Stimulated activated CD8-positive, alpha-beta memory T cell treated with anti-CD3 and anti-CD28 coated beads, Interleukin-4, amount 100 ng/mL, for 4 hours (primary cell): ENCODE measurements at places on chromosomes 12 and 14.
A peak's percentile ranks its signal among the peaks of the same experiment; 100 is the strongest.

- no peak for DNase-seq
These were observed 7.6 kb downstream of the SLC38A2 start for GRCh38 chr12:46364777-46365580.

DNA sequence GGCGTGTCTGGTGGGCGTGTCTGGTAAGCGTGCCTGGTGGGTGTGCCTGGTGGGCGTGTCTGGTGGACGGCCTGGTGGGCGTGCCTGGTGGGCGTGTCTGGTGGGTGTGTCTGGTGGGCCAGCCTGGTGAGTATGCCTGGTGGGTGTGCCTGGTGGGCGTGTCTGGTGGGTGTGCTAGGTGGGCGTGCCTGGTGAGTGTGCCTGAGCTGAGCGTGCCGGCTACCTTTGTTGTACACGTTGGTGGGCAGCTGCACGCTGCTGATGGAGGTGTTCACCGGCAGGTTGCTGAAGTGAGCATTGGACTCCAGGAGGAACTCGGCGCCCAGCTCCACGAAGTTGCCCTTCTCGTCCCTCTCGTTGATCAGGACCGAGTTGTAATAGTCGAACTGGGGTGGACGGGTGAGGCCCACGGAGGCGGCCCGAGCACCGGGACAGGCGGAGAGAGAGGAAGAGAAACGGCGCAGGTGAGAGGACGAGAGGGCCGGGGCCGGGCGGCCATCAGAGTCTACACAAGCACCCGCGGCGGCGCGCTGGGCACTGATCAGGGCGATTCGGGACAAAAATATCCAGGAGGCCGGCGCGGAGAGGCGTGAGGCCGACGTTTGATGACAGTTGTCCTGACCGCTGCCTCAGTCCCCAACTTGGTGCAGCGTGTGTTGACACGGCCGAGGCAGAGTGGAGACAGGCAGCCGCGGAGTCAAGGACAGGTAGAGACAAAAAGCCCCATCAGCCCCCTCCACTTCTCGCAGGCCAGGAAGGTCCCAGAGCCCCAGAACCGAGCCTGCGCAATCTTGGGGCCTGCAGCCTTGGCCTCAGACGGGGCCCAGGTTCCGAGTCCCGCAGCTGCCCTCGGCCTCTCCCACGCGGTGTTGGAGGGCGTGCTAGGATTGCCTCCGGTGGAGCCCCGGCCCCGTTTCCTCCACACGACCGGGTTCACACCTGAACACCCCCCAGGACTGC, 10.5 kb downstream of the CACNA2D4 start:
- DNase-seq = no peak

GRCh38 chr12:67757651-67758050, 109.1 kb downstream of the DYRK2 start:
- DNase-seq = no peak

- DNase-seq = no peak
These were observed 909 bp upstream of the TAOK3 start for GRCh38 chr12:118373616-118374015.

DNA sequence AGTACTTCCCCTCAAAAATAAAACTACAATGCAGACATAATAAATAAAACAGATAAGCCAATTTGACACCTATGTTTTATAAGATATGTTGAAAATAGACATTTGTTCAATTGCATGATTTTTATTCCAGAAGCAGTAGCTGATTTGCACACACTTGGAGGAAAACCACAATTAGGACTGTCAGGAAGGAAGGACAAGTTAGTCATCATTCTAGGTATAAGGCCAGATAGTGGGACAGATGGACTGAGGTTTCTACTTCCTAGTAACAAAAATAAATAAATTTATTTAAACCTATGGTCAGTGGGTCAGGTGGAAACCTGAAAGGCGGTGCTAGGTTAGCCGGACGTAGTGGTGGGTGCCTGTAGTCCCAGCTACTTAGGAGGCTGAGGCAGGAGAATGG, 141.8 kb upstream of the RASSF8 start:
- DNase-seq = no peak

DNA sequence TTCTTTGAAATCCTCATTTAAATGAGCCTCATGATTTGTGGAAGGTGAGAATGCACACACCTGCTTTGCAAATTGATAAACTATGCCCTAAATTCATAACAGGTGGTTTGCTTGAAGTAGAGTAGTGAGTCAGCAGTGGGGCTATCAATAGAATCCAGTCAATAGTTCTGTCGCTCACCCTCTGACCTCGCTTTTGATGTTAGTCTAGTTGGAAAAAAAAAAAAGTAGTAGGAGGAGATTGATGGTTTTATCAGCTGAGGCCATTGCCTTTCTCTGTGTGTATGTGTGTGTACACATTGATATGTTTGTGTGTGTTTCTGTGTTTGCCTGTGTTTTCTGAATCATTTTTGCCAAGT, 267.3 kb downstream of the SNAPC1 start:
- no peak for DNase-seq

DNA sequence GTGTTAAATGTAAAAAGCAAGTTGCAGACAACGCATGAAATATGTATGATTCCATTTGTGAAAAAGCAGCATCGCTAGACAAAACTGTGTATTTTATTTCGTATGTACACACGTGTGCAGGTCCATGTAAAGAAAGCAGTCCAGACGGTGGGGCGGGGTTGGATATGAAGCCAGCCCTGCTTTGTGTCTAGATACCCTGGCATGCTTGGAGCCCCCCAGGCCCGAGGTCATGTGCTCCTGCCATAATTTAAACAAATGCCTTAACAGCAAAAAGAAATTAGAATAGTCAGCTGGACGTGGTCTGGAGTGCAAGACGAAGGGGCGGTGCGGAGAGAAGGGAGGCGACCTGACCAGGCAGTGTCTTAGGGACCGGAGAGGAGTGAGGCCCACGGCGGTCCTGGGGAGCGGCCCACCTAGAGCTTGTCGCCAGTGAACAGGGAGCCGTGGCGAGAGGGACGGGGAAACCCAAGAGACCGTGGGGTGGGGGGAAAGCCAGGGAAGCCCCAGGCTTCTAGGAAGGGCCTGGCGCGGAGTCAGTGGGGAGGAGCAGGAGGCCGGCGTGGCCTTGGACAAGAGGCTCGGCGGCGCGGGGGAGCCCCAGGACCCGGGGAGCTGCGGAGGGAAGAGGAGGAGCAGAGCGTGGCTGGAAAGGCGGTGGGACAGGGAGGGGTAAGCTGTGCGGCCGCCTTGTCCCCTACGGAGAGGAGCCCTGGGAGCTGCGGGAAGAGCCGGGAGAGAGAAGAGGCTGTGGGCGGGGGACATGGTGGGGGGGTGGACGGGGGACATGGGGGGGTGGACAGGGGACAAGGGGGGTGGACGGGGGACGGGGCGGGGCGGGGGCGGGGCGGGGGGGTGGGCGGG, 118.5 kb upstream of the C14orf180 start:
- no peak for DNase-seq

DNA sequence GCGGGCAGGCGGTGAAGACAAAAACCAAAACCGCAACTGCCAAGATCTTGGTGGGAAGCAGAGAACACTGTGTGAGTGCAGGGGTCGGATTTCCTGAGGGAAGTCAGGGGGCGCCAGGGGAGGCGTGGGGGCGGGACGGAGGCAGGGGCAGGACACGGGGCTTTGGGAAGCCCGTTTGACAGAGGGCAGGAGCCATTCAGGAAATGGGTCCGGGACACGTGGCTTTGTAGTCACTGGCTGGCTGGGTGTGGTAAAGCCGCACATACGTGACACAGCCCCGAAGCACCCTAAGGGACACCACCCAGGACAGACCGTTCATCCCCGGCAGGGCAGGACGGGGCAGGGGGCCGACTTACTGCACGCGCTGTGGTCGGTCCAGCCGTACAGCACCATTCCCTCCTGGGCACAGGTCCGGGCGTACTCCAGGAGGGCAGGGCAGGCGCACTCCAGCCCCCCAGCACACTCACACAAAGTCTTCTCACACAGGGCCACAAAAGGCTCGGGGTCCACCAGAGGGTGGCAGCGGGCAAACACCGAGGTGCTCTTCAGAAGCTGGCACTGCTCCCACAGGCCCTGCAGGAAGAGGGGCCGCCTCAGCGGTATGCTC, 49.4 kb downstream of the VWF start:
- no peak for DNase-seq

DNA sequence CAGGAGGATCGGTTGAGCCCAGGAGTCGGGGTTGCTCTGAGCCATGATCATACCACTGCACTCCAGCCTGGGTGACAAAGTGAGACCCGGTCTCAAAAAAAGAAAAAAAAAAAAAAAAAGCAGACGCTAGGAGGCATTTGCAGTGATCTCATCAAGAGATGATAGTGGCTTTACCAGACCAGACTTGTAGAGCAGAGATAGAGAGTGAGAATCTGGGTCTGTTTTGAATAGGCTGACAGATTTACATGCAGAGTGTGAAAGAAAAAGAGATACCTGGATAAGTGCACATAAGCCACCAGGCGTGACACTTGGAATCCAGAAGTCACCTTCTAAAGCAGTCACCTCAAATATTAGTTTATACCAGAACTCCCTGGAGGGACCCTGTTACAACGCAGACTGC, 21.1 kb upstream of the FLRT2 start:
- DNase-seq = no peak

- no peak for DNase-seq
These were observed 729 bp upstream of the M6PR start for GRCh38 chr12:8950221-8950527.

DNA sequence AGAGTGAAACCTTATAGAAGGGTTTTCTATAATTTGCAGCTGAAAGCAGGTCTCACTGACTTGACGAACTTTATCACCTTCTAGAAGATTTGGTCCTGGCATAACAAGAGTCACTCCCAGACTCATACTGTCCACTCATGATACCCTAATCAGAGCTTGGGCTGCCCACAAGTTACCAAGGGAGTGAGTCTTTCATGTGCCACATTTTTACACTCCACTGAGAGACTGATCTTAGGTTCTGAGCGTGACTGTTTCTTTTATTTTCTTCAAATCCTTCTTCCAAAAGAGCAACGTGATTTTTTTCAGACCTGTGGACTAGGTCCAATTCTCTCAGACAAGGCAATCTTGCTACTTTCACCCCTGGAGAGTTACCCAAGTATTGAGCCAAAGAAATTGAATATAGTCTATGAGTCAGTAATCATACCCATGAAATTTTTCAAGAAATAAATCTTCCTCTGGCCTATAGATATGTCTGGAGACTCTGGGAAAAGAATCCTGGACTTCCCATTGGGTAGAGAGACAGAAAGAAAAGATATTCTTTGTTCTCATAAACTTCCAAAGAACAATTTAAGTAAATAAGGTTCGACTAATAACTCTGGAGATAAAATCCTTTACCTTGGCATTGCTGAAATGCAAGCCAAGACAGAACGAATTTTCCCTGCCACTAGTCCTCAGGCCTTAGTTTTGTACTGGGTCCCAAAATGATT, 26.9 kb downstream of the SIX1 start:
- DNase-seq = no peak

DNA sequence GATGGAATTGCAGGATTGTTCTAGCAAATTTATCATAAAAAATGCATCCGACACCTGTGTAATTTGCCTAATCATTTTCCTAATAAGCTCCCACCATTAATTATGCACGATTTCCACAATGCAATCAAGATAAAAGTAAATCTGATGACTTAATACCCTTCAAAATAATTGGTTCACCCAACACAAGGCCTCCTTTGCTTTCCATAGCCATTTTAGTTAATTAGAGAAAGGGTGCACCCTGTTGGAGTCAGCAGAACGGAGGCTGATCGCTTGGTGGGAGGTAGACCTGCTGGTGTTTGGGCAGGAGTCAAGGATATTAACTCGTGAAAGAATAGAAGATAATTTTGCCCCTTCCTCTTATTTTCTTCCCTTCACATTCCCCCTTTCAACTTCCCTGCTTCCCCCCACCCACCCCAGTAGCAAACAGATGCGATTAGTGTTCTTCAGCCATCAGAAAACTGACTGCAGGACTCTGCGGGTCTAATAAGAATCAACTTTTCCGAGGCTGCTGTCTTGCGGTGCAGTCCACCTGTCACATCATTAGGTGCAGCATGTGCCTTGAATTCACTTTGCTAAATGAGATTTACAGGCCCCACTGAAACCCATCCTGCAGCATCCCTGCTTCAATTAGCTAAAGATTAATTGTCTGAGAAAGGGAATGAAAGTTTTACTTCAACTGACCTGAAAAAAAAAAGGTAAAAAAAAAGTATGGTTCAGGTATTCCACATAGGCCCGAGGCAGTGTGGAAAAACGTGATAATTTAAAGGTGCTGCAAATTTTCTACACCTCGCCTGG, 553.7 kb upstream of the LMO3 start:
- DNase-seq = no peak

DNA sequence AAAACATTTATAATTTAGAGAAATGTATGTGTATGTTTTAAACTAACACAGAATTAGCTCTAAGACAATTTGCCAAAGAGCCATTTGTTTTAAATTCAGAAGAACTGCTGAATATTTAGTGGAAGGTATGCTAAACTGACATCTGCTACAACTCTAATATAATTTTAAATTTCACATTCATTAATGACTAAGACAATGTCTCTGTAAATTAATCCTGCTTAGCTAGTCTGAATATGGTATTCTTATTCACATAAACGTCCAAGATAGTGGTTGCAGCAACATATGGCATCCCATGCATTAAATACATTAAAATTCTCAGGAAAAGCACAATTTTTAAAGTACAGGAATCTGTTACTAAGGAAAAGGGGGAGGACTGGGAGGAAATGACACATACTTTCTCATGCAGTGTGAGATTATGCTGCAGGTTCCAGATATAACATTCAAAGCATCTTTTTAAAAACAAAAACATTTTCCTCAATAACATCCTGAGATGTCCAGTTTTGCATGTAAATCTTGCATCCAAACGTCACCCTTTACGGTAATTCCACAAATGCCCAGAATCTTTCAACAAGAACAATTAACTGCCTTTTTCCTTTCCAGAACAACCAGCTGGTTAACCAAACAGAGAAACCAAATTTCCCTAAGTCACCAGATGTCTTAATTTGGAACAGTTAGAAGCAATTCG, 26.9 kb downstream of the WDR89 start:
- DNase-seq = no peak

GRCh38 chr14:60327447-60328331, 78.7 kb downstream of the PPM1A start:
- DNase-seq = no peak

- no peak for DNase-seq
These were observed 48.4 kb downstream of the SMIM41 start for GRCh38 chr12:52127683-52128450.

GRCh38 chr14:102694530-102695166, 82.6 kb upstream of the TRAF3 start:
- DNase-seq = peak; percentile 32

DNA sequence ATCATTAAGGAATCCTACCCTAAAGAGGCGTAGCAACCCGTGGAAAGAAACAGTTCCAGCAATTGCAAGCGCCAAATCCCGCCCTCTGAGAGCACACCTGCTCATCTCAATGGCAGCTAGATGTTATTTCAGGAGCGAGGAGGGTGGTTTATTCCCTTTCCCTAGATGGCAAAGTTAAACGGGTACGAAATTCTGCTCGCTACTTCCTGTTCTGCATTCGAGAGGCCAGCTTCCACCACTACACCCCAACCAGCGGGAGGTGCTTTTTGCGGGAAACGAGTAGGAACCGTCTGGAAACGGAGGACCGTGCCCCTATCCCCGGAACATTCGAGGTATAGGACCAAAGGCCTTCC, 536 bp downstream of the VPS29 start:
- DNase-seq = no peak
